ENCODE measurements at places on chromosomes 3 and 15.

- no peak for DNase-seq
These were observed 30.7 kb upstream of the GRIP2 start for GRCh38 chr3:14570864-14571263.

DNA sequence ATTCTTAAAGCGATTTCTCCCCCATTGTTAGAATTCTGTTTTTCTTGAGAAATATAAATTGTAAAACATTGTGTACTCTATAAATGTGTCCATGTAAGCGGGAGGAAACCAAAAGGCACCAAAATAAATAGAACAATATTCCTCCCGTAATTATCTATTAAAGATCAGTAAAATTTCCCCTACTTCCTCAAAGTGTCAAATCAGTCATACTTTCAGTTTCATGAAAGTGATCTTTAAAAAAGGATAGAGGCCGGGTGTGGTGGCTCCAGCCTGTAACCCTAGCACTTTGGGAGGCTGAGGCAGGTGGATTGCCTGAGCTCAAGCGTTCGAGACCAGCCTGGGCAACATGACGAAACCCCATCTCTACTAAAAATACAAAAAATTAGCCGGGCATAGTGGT lies 278.9 kb downstream of the MECOM start:
- DNase-seq, result no peak

DNA sequence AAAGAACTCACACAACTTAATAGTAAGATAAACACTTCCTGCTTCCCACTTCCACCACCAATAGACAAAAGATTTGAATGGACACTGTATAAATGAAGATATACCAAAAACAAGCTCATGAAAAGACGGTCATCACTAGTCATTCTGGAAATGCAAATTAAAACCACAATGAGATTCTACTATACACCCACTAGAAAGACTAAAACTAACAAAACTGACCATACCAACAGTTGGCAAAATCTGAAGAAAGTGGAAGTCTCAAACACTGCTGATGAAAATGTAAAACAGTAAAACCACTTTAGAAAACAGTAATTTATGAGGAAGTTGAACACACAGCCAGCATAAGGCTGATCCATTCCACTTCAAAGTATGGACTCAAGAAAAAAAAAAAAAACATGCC lies 35.6 kb upstream of the CD96 start:
- DNase-seq, result no peak

DNA sequence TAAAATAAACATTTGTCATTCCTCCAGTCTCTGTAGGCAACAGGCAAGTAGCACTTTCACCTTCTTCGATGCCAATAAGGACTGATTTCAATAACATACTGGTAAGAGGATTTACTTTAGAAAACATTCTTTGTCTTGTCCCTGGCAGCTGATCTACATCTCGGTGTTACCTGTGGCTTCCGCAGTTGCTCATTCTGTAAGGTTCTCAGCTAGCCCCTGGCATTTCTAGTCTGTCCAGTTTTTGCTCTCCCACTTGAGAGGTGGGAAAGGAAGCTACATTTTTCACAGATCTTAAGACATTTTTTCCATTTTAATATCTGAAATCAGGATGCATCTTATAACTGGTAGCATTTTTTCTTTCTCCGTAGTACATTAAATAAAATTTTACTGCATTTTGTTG lies 19.7 kb upstream of the MAP6D1 start:
- no peak for DNase-seq

DNA sequence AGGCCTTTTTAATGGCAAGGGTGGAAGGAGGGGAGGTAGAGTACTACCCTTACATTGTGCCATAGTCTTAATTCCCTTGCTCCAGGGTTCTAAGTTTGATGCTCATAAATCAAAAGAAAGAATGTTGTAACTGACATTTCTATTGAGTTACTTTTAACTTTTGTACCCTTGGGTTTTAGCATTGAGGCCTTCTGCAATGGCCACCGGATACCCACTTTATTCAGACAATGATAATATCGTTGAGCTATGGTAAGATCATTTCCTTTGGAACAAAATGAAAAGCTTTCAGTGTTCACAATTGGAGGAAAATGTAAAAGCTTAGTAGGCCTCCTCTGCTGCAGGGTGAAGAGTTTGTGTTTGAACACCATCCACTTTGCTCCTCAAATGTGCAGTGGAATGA lies 16.8 kb downstream of the CGNL1 start:
- no peak for DNase-seq

Measured in central memory CD4-positive, alpha-beta T cell (primary cell).